ENCODE measurements at places on chromosomes 13 and 19. TPM values are rescaled to one million over a fixed set of nuclear protein-coding genes. Genes with fewer than 3 reads are reported as not detected.

GRCh38 chr13:76014406-76015318, 378.5 kb downstream of the LMO7 start:
- H3K4me3 ChIP-seq: no peak overlapping the region
- H3K4me1 ChIP-seq: no peaks in the 10 kb centered on the region
- H3K36me3 ChIP-seq: no peaks in the 10 kb centered on the region
- H3K27ac ChIP-seq: no peak overlapping the region
- no peak for DNase-seq

- no peaks in the 10 kb centered on the region for H3K36me3 ChIP-seq
- no peak overlapping the region for H3K4me3 ChIP-seq
- H3K27ac ChIP-seq: no peak overlapping the region
Measured at GRCh38 chr13:93529961-93530360, 303.4 kb downstream of the GPC6 start.

DNA sequence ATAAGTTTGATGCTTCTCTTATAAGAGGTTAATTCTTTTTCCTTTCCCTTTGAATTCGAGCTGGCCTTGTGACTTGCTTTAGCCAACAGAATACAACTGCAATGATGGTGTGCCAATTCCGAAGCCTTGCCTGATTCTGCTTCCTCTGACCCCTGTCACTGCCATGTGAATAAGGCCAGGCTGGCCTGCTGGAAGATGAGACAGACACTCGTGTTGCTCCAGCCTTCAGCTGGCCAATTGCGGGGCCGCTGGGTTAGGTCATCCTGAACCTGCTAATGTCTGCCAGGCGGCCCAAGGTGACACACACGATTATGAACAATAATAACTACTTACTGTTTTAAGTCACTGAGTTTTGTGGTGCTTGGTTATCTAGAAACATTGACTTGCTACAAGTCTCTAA, 352.0 kb downstream of the MYO16 start:
- no peaks in the 10 kb centered on the region for H3K4me1 ChIP-seq
- H3K4me3 ChIP-seq: no peak overlapping the region
- peaks cover 10% of the 10 kb centered on the region for H3K27me3 ChIP-seq
- H3K27ac ChIP-seq: no peak overlapping the region
- H3K36me3 ChIP-seq: no peaks in the 10 kb centered on the region

- H3K4me3 ChIP-seq: no peak overlapping the region
- peaks cover 10% of the 10 kb centered on the region for H3K27me3 ChIP-seq
- DNase-seq: no peak
- H3K27ac ChIP-seq: no peak overlapping the region
- no peaks in the 10 kb centered on the region for H3K36me3 ChIP-seq
Measured at GRCh38 chr13:77460195-77460594, 75.3 kb upstream of the SCEL start.

DNA sequence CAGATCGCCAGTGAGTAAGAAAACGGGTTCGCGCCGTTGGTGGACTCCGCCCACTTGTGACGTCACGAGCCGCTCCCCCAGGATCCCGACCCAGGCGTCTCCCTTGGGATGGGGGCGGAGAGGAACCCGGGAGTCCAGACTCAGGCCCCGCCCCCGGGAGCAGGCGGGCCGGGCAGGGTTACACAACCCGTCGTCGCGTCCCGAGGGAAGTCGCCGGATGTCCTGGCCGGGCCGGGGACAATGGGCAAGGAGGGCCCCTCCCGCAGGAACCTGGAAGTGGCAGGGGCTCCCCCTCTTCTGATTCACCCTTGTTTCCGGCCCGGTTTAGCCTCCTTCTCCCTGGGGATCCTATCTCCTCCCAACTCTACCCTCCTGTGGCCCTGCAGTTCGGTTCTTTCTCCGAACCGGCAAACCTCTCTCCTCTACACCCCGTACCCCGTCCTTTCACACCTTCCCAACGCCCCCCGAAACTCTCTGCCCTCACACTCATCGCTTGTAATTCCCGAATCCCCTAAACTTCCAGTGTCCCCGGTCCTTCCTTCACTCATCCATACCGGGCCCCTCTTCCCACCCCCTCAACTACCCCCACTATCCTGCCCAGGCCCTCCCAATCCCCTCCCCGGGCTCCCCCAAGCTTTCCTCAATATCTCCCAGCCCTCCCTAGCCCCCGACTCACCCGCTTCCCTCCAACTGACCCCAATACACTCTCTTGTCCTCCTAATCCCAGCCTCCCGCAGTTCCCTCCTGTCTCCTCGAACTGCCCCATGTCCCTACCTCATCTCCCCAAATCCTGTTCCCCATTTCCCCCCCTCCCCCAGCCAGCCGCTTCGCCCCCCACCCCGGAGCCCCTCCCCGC, 20.0 kb upstream of the ERCC1 start:
- H3K27me3 ChIP-seq: no peaks in the 10 kb centered on the region
- peak overlapping the region; percentile 88 for H3K27ac ChIP-seq
- H3K4me1 ChIP-seq: peaks cover 41% of the 10 kb centered on the region
- H3K36me3 ChIP-seq: peaks cover 4% of the 10 kb centered on the region
- peak overlapping the region; percentile 84 for H3K4me3 ChIP-seq

DNA sequence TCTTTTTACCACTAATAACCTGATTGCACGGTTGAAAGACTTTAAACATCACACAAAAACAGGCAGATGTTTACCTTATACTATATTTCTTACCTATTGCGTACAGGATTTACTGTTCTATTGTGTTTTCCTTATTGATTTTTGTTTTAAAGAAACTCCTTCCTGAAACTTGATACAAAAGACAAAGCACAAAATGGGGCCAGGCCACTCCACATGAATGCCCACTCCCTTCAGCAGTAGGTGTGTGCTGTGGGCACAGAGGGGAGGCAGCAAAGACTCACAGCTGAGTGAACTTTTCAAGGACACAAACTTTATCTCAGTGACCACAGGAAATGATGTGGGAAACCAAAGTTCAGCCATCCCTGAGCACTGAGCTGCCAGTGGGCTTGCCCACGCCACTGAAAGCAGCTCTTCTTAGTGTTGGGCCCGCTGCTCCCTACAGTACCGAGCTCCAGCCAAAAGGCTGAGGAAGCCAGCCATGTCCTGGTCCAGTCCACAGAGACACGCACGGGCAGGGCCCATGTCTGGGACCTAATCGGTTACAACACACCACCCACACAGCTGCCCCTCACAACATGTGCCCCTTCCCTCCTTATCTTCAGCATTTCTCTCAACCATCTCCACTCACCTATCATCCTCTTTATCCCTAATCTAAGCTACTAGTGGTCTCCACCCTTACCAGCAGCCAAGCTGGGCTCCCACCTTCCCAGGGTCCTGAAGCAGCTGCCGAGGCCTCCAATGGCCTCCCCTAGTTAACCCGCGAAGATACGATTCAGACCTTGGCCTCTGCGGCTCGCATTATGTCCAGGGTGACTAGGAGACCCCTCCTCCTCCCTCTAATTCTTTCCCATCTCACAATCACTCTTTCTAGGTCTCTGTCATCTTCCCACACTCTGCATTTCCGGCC, 39.5 kb downstream of the ATP7B start:
- DNase-seq: no peak
- H3K4me3 ChIP-seq: no peak overlapping the region
- H3K36me3 ChIP-seq: no peaks in the 10 kb centered on the region
- H3K27ac ChIP-seq: no peak overlapping the region

Gene NCAN
- 0.20 TPM for total RNA-seq

Gene TTYH1
- 0.49 TPM for total RNA-seq

Gene PLPP2
- total RNA-seq: 0.16 TPM

Data from activated T-helper 1 cell treated with anti-CD3 and anti-CD28 coated beads, Interleukin-12 subunit alpha, Interleukin-12 subunit beta, Interleukin-2, Interleukin-4 antibody, amounts not matched to agents 30 ng/mL and 10 ng/mL and 1 ng/mL, durations not matched to agents 14 hours and 24 hours and 36 hours (primary cell).